Activated CD8-positive, alpha-beta T cell treated with anti-CD3 and anti-CD28 coated beads, Interleukin-2, amount 10 ng/mL, durations not matched to agents 7 days and 5 days (primary cell): ENCODE measurements at places on chromosomes 1 and 21.

GRCh38 chr1:6378096-6378746, 15.3 kb downstream of the ACOT7 start:
- DNase-seq: no peak

GRCh38 chr1:12543740-12544154, 74.3 kb downstream of the DHRS3 start:
- DNase-seq: no peak

DNA sequence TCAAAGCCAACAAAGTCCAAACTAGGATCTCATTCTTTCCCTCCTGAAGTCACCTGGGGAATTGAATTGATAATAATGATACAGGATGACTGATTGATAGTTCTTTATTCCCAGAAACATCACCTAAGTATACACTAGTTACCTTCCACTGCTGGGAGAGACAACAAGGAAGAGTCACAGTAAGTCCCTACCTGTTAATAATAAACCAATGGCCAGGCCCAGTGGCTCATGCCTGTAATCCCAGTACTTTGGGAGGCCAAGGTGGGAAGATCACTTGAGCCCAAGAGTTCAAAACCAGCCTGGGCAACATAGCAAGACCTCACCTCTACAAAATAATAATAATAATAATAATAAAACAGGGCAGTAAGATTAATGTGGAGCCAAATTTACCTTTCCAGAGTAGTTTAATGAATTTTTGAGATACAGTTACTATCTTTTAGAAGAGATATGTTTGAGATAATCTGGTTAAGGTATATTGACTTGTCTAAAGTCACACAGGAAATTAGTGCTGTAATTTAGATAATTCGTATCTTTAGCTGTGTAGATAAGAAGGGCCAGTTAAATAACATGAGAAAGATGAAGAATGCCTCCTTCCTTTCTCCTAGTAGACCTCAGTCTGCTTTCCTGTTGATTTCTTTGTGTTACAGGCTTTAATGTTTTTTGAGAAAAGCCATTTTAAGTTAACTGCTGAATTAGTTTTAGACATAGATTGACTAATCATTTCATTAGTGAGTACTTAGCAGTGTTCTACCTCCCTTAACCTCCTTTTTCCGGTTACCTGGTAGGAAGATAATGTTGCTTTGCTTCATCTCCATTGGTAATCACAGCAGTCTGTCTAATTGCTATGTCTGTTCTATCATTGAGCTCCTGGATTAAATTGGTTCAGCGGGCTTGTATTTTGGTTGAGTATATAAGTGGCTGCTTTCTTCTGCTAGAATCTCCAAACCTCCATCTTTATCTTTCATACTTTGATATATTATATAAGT, 22.0 kb downstream of the SMAP2 start:
- no peak for DNase-seq

GRCh38 chr1:234978397-234979295, 150.0 kb downstream of the TOMM20 start:
- peak; percentile 54 for DNase-seq

DNA sequence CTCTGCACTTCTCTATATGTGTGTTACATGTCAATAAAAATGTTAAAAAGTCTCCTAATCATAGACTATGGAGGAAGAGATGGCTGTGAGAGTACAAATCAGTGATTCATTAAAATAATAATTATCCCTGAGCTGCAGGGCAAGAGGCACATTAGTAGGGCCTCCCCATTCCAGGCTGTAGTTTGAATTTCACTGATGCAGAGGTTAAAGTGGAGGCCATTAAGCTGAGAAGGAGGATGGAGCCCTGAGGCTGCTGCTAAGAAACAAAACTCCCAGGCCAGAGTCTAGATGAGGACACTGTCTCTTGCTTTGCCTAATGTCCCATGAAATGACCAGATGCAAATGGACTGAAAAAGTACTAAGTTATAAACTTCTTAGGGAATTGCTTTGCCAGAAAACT, 89.1 kb upstream of the WDR26 start:
- no peak for DNase-seq

DNA sequence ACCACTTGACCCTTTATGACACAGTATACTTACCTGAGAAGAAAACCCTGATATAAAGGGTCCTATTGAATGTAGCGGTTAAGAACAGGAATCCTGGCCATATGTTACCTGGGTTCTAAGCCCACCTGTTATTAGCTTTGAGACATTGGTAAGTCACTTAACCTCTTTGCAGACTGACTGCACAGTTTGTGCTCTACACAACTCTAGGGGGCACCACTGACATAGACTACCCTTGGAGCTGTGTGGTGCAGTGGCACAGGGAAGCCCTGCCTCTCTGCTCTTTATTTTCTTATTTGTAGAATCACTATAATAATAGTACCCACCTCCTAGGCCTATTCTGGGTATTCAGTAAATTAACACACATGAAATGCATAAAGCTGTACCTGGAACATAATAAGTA, 165.6 kb downstream of the C1orf94 start:
- no peak for DNase-seq

- peak; percentile 55 for DNase-seq
Observed at GRCh38 chr1:17437580-17438317, 1.7 kb downstream of the RCC2 start.

DNA sequence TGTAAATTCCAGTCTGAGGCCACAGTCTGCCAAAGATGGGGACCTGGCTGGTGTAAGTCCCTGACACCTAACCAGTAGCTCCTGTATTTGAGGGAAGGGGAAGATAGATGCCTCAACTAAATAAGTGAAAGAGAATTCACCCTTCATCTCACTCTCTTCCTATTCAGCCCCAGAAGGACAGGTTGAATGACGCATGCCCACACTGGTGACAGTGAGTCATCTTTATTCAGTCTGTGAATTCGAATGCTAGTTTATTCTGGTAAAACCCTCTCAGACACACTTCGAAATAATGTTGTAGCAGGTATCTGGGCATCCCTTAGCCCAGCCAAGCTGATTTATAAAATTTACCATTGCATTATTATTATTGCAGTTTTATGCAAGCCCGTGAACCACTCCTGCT, 617.0 kb upstream of the PRMT6 start:
- DNase-seq: no peak

GRCh38 chr21:36471254-36471723, 8.6 kb downstream of the CLDN14 start:
- no peak for DNase-seq

GRCh38 chr21:36551731-36552433, 72.0 kb upstream of the CLDN14 start:
- no peak for DNase-seq

- peak; percentile 33 for DNase-seq
Observed at GRCh38 chr1:46673749-46674182, 2.1 kb downstream of the TEX38 start.

DNA sequence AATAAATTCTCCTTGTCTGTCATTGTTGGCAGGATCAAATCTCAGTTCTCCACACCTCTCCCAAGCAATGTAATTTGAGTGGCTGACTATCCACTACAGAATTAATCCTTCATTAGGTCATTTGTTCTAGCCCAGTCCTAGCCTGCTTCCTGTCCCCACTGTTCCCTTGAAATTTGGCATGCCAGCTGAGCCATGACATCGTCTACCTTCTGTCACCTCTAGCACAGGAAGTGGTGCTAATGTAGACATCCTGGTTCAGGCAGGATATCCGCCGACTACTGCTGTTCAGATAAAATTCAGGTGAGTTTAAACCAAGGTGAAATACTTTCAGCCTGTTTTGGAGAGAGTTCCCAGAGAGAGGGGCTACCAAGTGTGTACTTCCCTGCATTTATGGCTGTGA, 5.9 kb downstream of the CHRM3 start:
- no peak for DNase-seq

DNA sequence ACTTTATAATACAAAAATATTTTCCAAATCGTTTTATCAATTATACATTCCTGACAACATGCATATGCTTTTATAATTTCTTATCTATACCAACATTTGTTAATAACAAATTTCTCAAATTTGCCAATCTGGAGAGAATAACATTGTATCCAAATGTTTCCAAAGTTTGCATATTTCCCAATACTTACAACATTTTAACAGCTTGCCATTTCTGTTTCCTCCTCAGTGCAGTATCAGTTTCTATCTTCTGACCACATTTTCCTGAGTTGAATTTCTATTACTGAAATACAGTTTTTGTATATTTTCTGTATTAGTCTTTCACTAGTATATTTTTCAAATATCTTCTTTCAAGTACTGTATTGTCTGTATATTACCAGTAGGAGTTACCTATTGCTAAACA, 1594.3 kb downstream of the PLA2G4A start:
- no peak for DNase-seq

DNA sequence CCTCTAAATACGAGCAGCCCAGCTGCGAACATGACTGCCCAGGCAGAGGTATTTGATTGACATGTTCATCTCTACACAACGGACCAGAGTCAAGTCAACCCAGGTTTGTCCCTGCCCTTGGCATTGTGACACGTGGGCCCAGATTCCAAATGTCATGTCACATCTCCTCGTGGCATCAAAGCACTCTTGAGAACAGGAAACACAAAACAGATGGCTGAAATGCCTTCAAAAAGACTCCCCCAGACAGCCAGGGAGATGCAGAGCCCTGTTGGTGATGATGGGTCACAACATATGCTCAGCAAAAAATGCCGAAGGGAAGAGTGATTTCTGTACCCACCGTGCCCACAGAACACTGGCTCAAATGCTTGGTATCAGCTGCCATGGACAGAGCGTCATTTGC, 337.8 kb upstream of the DAB1 start:
- no peak for DNase-seq

DNA sequence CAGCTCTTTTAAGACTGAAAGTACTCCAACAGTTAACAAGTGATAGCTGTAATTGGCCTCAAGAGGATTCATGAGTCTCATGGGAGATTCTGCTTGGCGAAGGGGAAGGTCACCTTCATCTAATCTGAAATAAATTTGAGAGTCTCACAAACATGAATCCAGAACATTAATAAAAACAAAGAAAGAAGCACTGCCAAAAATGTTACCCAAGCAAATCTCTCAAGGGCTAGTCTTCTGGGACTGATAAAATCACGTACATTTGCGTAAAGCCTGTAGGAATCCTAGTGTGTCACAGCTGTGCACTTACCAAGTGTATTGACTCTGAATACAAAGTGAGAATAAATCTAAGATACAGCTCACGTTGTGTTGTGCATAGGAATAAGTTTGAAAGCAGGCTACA, 21.2 kb upstream of the NUF2 start:
- no peak for DNase-seq

DNA sequence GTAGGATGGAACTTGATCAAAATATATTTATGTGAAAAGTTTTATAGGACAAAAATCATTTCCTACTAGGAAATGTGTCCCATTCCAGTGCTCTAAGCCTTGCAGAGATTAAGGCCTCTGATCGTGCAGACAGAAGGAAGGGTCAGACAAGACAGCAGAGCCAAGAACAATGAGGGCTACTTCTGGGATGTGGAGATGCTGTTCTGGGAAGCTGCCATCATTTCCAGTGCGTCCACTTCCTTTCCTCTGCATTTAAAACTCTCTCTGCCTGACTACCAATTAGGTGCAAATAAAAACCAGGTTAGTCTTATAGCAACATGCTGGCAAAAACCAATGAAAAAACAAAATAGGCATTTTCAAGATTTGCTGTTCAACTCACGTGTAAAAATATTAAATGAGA, 36.1 kb downstream of the BEND5 start:
- no peak for DNase-seq

GRCh38 chr1:10601342-10602070, 126.8 kb downstream of the PEX14 start:
- DNase-seq: no peak

- no peak for DNase-seq
Observed at GRCh38 chr1:10928654-10929053, 83.8 kb upstream of the TARDBP start.

GRCh38 chr1:233439721-233440120, 112.2 kb downstream of the MAP3K21 start:
- no peak for DNase-seq

GRCh38 chr1:175479521-175480342, 263.7 kb downstream of the TNR start:
- no peak for DNase-seq

GRCh38 chr1:5453347-5453746, 538.9 kb downstream of the NPHP4 start:
- no peak for DNase-seq

DNA sequence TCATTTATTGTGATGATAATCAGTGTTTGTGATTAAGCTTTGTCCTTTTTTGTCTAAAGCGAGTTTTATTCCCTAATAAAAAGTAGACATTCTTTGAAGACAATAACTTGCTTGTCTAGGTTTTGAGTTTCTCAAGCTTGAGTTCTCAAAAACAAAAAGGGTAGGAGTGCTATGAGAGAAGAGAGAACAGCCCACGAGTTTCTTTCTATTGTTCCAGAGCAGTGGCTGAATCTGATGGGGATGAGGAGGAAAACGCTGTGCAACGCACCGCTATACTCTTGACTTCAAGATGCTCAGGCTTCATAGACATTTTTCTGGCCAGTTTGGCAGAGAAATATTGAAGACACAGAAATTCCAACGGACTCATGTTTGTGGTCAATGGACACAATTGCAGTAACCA, 669.8 kb upstream of the B3GALT2 start:
- no peak for DNase-seq

DNA sequence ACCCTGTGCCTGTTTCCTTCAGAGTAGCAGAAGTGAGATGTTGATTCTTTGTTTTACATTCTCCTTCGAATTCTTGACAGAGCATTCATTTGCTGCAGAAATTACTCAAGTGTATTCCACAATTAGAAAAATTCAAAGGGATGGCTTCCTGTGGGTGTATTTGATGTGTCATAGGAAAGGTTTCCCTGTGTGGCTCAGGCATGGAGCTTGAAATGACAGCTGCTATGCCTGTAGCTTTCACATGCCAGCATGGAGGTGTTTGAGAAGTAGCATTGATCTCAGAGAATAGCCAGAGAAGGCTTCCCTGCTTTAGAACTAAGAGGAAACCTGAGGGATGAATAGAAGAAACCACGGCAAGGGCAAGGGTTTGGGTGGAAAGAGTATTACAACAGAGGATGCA, 317.2 kb upstream of the DEPDC1 start:
- DNase-seq: no peak

DNA sequence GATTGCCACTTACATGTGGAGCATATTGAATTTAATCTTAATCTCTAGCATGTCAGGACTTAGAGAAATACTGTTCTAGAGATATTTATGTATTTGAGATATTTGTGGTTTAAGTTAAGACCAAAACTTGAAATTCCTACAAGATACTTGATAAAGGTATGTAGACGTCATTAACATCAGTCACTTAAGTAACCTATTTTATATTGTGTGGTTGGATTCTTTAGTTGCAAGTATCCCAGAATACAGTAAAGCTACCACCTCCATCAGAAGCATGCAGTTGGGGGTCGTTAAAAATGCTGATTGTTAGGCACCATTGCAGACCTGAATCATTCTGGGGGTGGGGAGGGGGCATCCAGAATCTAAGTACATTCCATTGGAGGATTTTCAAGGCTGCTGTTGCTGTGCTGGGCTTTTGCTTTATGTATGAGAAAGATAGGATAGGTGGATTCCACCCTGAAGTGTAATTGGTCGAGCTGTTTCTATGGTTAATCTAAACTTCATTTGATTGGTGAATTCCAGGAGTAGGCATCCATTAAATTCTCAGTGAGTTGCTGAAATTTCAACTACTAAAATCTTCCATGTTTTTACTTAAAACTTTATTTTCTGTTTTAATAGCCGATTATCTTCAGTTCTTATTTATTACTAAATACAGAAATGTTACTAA, 4.0 kb downstream of the H3-3A start:
- DNase-seq: no peak
